ENCODE measurements at places on chromosomes 13 and 19.

GRCh38 chr19:17401628-17402027, 3.8 kb downstream of the BST2 start:
- peaks cover 36% of the 10 kb centered on the region for H3K36me3 ChIP-seq
- no peak for DNase-seq
- no peak overlapping the region for H3K27ac ChIP-seq
- no peaks in the 10 kb centered on the region for H3K27me3 ChIP-seq
- H3K4me3 ChIP-seq, result no peak overlapping the region
- peaks cover 18% of the 10 kb centered on the region for H3K4me1 ChIP-seq

DNA sequence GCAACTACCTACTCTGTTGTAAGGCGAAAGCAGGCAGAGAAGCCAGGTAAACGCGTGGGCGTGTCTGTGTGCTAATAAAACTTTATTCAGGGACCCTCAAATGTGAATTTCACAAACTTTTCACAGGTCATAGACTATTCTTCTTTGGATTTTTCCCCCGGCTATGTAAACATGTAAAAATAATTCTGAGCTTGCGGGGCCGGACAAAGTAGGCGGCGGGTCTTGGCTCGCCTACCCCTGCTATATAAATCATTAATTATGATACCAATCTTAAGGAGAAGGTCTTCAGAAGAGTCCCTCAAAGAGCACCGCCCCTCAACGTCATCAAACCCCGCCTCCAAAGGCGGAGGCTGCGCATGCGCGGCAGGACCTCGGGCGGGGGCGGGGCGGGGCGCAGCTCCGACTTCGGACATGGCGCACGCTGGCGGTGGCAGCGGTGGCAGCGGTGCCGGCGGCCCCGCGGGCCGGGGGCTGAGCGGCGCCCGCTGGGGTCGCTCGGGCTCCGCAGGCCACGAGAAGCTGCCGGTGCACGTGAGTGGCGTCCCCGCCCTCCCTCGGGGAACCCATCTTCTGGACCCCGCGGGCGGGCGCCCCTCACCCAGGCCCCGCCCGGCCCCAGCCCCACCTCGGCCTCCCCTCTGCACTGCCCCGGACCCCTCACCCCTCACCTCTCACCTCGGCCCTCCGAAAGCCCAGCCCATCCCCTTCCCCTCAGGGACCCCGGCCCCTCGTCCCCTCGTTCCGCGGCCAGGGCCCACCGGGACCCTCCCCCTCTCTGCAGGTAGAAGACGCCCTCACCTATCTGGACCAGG, at the start of gene SIN3B:
Gene SIN3B, plus strand, starts transcription at position 389 of the 812 bp plus-strand sequence. Its CDS starts 23 bp downstream, at position 412.
- peaks cover 18% of the 10 kb centered on the region for H3K36me3 ChIP-seq
- H3K27ac ChIP-seq, result peak within 1 kb of the TSS; percentile 85
- DNase-seq, result peak; percentile 86
- peak within 1 kb of the TSS; percentile 86 for H3K4me3 ChIP-seq

GRCh38 chr13:47087841-47088240, 191.0 kb upstream of the HTR2A start:
- no peak overlapping the region for H3K4me3 ChIP-seq
- no peaks in the 10 kb centered on the region for H3K4me1 ChIP-seq
- no peaks in the 10 kb centered on the region for H3K27me3 ChIP-seq
- no peak for DNase-seq
- no peak overlapping the region for H3K27ac ChIP-seq
- no peaks in the 10 kb centered on the region for H3K36me3 ChIP-seq

- no peak overlapping the region for H3K4me3 ChIP-seq
- no peaks in the 10 kb centered on the region for H3K4me1 ChIP-seq
- H3K27ac ChIP-seq, result no peak overlapping the region
- no peaks in the 10 kb centered on the region for H3K36me3 ChIP-seq
- H3K27me3 ChIP-seq, result no peaks in the 10 kb centered on the region
- DNase-seq, result no peak
Observed at GRCh38 chr13:35518337-35518946, 42.0 kb upstream of the MAB21L1 start.

- DNase-seq, result no peak
- H3K27ac ChIP-seq, result no peak overlapping the region
- peaks cover 2% of the 10 kb centered on the region for H3K36me3 ChIP-seq
- no peaks in the 10 kb centered on the region for H3K4me1 ChIP-seq
- H3K27me3 ChIP-seq, result no peaks in the 10 kb centered on the region
- no peak overlapping the region for H3K4me3 ChIP-seq
Observed at GRCh38 chr13:49093376-49093775, 117.7 kb downstream of the FNDC3A start.

GRCh38 chr19:13128583-13128982, 10.5 kb downstream of the NACC1 start:
- no peak overlapping the region for H3K27ac ChIP-seq
- no peak overlapping the region for H3K4me3 ChIP-seq
- H3K4me1 ChIP-seq, result peaks cover 26% of the 10 kb centered on the region
- H3K27me3 ChIP-seq, result no peaks in the 10 kb centered on the region
- peaks cover 8% of the 10 kb centered on the region for H3K36me3 ChIP-seq

DNA sequence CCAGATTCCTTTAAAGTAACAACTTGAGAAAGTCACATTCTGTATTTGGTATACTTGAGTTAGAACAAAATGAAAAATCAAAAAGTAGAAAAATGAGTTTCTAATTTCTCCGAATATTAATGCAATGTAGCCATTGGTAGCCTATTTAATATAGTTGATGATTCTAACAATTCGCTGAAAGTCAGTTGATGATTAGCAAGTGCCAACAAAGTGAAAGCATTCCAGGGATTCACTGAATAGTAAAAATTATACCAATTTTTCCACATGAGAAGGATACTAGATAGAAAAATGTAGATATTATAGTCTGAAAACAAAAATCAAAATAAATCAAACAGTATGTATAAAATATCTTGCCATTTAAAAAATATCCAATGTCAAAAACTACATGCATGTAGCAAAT, 117.2 kb downstream of the FREM2 start:
- H3K27me3 ChIP-seq, result no peaks in the 10 kb centered on the region
- H3K4me3 ChIP-seq, result no peak overlapping the region
- H3K27ac ChIP-seq, result no peak overlapping the region
- no peaks in the 10 kb centered on the region for H3K36me3 ChIP-seq
- H3K4me1 ChIP-seq, result no peaks in the 10 kb centered on the region

DNA sequence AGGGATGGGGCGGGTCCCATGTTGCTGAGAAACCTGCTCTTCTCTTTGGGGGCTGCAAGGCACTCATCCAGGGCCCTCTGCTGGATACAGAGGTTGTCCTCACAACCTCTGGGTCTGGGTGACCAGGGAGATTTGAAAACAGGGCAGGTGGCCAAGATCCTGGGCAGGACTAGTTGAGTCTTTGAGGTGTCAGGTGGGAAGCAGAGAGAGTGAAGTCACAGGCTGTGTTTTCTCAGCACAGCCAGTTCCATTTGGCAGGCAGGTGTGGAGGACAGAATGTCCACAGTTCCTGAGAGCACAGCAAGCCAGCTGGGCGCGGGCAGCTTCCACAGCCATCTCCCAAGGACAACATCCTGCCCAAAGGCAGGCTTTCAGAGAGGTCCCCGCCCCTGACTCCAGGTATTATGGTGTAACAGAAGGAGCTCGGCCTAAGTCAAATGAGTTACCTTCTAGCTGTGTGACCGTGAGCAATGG, 118.8 kb downstream of the NUFIP1 start:
- H3K36me3 ChIP-seq, result no peaks in the 10 kb centered on the region
- H3K27ac ChIP-seq, result no peak overlapping the region
- peaks cover 2% of the 10 kb centered on the region for H3K4me1 ChIP-seq
- H3K4me3 ChIP-seq, result no peak overlapping the region
- peaks cover 5% of the 10 kb centered on the region for H3K27me3 ChIP-seq

DNA sequence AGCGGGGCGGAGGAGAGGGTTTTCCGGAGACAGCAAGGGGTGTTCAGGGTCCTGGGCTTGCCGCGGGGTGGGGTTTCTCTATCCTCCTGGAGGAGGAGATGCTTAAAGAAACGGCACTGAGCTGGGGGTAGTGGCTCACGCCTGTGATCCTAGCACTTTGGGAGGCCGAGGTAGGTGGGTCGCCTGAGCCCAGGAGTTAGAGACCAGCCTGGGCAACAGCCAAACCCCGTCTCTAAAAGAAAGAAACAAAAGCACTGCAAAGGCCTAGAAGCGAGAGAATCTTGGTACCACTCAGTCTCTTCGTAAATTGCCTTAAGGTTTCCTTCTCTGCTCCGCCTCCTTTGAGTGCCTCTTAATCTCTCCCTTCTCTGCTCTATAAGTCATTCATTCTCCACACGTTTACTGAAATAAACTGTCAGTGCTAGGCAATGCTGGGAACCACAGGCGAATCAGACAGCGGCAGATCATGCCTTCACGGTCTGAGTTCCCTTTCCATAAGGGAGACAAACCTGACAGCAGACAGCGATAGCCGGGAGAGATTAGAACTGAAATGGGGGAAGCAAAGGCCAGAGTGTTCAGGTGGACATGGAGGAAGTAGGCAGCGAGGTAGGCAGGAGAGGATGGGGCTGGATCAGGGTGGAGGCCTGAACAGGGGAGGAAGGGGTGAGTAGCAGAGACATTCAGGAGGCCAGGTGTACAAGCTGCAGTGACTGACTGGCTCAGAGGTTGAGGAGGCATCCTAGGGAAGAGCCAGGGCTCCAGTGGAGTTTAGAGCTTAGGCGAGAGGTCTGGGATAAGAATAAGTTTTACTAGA, 580 bp downstream of the EIF3K start:
- no peaks in the 10 kb centered on the region for H3K27me3 ChIP-seq
- peak overlapping the region; percentile 99 for H3K4me3 ChIP-seq
- H3K36me3 ChIP-seq, result peaks cover 62% of the 10 kb centered on the region
- peak overlapping the region; percentile 93 for H3K27ac ChIP-seq
- DNase-seq, result no peak

DNA sequence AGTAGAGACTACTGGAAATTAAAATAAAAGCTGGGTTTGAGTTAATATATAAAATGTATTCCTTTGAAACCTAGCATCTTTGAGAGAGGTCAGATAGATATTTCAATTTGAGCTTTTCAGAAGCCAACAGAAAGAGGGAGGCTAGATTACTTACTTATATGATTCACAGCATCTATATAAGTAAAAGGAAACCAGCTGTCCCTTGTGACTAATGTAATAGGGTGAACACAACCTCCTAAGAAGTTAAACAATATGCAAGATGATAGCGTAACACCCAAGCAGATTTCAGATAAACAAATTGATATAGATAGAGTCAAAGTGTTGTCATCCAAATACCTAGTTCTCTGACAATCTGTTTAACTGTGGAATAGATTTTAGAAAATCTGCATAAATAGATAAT, 393.5 kb upstream of the GPC6 start:
- H3K4me1 ChIP-seq, result no peaks in the 10 kb centered on the region
- no peak overlapping the region for H3K4me3 ChIP-seq
- no peaks in the 10 kb centered on the region for H3K36me3 ChIP-seq
- H3K27me3 ChIP-seq, result no peaks in the 10 kb centered on the region
- DNase-seq, result no peak
- H3K27ac ChIP-seq, result no peak overlapping the region

GRCh38 chr13:59345311-59345710, 818.4 kb downstream of the DIAPH3 start:
- H3K36me3 ChIP-seq, result no peaks in the 10 kb centered on the region
- no peaks in the 10 kb centered on the region for H3K27me3 ChIP-seq
- no peaks in the 10 kb centered on the region for H3K4me1 ChIP-seq
- H3K27ac ChIP-seq, result no peak overlapping the region

GRCh38 chr13:78309497-78310180, 293.7 kb downstream of the POU4F1 start:
- H3K4me1 ChIP-seq, result no peaks in the 10 kb centered on the region
- no peak overlapping the region for H3K4me3 ChIP-seq
- H3K36me3 ChIP-seq, result no peaks in the 10 kb centered on the region
- H3K27me3 ChIP-seq, result no peaks in the 10 kb centered on the region

- peaks cover 58% of the 10 kb centered on the region for H3K36me3 ChIP-seq
- H3K4me3 ChIP-seq, result no peak overlapping the region
- no peak for DNase-seq
- H3K27ac ChIP-seq, result no peak overlapping the region
- H3K27me3 ChIP-seq, result no peaks in the 10 kb centered on the region
Observed at GRCh38 chr19:17060802-17061201, 14.4 kb downstream of the HAUS8 start.

- no peak overlapping the region for H3K4me3 ChIP-seq
- DNase-seq, result no peak
- H3K27ac ChIP-seq, result no peak overlapping the region
- no peaks in the 10 kb centered on the region for H3K4me1 ChIP-seq
- H3K36me3 ChIP-seq, result no peaks in the 10 kb centered on the region
- peaks cover 8% of the 10 kb centered on the region for H3K27me3 ChIP-seq
Observed at GRCh38 chr13:44474122-44474910, 100.7 kb downstream of the SERP2 start.

- H3K4me3 ChIP-seq, result no peak overlapping the region
- DNase-seq, result no peak
- no peak overlapping the region for H3K27ac ChIP-seq
- H3K36me3 ChIP-seq, result no peaks in the 10 kb centered on the region
Observed at GRCh38 chr19:54345938-54346386, 7.0 kb upstream of the LILRA4 start.

GRCh38 chr13:22053053-22053452, 382.2 kb downstream of the FGF9 start:
- no peak for DNase-seq
- H3K36me3 ChIP-seq, result no peaks in the 10 kb centered on the region
- H3K4me1 ChIP-seq, result peaks cover 4% of the 10 kb centered on the region
- H3K27ac ChIP-seq, result no peak overlapping the region

DNA sequence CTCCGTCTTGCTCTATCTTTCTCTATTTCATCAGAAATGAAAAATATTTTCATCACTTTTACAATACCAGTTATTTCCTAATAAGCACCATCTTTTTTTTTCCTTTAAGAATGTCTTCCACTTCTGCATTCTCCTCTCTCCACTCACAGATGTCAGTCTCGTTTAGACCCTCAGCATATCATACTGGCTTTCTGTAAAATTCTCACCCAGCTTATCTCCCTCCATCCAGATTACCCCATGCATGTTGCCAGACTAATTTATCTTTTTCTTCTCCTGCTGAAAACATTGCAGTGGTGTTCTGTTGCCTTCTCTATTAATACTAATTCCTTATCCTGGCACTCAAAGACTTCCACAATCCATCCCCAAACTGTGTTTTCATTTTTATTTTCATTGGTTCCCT, 513.8 kb upstream of the KLF12 start:
- H3K4me3 ChIP-seq, result no peak overlapping the region
- no peaks in the 10 kb centered on the region for H3K36me3 ChIP-seq
- DNase-seq, result no peak
- no peaks in the 10 kb centered on the region for H3K27me3 ChIP-seq

- no peak overlapping the region for H3K4me3 ChIP-seq
- peaks cover 8% of the 10 kb centered on the region for H3K4me1 ChIP-seq
- H3K27ac ChIP-seq, result no peak overlapping the region
- peaks cover 14% of the 10 kb centered on the region for H3K36me3 ChIP-seq
- no peaks in the 10 kb centered on the region for H3K27me3 ChIP-seq
Observed at GRCh38 chr19:56306016-56306415, 8.6 kb downstream of the ZSCAN5A start.

- no peak overlapping the region for H3K4me3 ChIP-seq
- H3K27ac ChIP-seq, result no peak overlapping the region
- no peaks in the 10 kb centered on the region for H3K4me1 ChIP-seq
- H3K27me3 ChIP-seq, result no peaks in the 10 kb centered on the region
- peaks cover 6% of the 10 kb centered on the region for H3K36me3 ChIP-seq
Observed at GRCh38 chr13:32205431-32206096, 109.6 kb downstream of the ZAR1L start.

- DNase-seq, result no peak
- H3K27ac ChIP-seq, result no peak overlapping the region
- H3K36me3 ChIP-seq, result peaks cover 35% of the 10 kb centered on the region
Observed at GRCh38 chr19:19570571-19570970, 32.5 kb downstream of the CILP2 start.
